Hindlimb muscle (tissue), 1 donor: ENCODE measurements at places on chromosomes 12 and 14. TPM values are rescaled to one million over a fixed set of nuclear protein-coding genes. Genes with fewer than 3 reads are reported as not detected.
A peak's percentile ranks its signal among the peaks of the same experiment; 100 is the strongest.

DNA sequence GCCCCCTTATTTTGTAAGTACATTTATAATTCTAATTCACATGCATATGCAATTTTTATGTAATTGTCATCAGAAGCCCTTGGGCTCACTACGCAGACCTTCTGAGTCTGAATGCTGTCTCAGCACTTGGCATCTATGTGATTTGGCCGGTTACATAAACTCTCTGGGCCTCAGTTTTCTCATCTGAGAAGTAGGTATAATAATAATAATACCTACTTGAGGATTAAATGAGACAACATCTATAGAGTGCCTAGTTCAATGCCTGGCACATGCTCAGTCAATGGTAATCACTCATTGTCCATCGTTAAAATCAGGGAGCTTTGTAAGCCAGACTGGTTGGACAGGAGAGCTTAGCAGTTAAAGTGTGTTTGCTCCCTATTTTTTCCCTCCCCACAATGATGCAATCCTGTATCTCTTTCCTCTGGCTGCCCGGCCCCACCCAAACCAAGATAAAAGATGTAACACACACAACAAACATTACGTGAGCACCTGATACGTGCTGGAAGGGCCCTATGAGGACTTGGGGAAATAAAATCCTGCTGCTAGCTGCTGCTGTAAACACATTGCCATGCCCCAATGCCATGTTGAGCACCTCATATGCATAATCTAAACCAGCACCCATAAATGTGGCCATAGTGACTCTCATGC lies 235.0 kb downstream of the CRADD start:
- DNase-seq, result no peak

DNA sequence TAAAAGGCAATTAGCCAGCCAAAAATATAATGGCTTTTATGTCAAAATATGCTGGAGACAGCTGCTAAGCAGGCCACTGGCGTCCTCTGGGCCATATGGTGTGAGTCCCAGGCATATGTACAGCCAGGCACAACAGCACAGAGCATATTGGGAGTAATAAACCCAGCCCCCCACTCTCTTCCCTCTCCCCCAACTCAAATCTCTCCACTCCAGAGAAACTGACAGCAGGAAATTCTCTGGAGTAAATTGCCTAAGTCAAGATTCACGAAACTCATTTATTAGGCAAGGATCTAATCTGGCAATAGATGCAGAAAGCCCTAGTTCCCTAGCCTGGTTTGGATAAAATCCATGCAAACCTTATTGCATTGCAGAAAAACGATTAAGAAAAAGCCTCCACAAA lies 147.9 kb upstream of the SEL1L start:
- peak; percentile 16 for DNase-seq

TEX52 gene
- polyA plus RNA-seq, result 0.79 TPM

DRAM1 gene
- 3.5 TPM for polyA plus RNA-seq

DNA sequence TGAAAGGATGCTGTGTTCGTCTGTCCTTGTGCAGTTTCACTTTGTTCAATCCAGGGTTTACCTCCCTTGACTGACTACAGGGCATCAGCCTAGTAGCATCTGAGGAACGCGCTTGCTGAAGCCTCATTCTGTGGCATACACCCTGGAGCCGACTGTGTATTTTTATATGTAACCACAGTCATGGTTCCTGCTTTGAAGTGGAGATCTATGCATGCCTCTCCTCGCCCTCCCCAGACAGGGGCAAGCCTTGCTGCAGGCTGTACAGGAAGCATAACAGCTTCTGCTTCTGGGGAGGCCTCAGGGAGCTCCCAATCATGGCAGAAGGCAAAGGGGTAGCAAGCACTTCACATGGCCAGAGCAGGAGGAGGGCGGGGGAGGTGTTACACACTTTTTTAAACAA lies 262.1 kb downstream of the BCL11B start:
- no peak for DNase-seq

KCNMB4 gene
- polyA plus RNA-seq, result 14.5 TPM

- no peak for DNase-seq
These were observed 29.6 kb upstream of the SPPL3 start for GRCh38 chr12:120933786-120934185.
